ENCODE measurements at places on chromosomes 1 and 21.

- no peak for DNase-seq
These were observed 97.8 kb downstream of the FMN2 start for GRCh38 chr1:240189386-240189989.

GRCh38 chr1:53738205-53739108, 507 bp downstream of the GLIS1 start:
- DNase-seq: no peak

GRCh38 chr1:74504125-74504932, 8.1 kb downstream of the LRRC53 start:
- DNase-seq: no peak

GRCh38 chr1:91476533-91477217, 24.0 kb upstream of the CDC7 start:
- no peak for DNase-seq

- no peak for DNase-seq
These were observed 924 bp downstream of the TMEM240 start for GRCh38 chr1:1539310-1540089.

GRCh38 chr1:113677250-113678158, 81.8 kb downstream of the PHTF1 start:
- no peak for DNase-seq

- no peak for DNase-seq
These were observed 228.9 kb downstream of the KIF26B start for GRCh38 chr1:245383396-245384330.

DNA sequence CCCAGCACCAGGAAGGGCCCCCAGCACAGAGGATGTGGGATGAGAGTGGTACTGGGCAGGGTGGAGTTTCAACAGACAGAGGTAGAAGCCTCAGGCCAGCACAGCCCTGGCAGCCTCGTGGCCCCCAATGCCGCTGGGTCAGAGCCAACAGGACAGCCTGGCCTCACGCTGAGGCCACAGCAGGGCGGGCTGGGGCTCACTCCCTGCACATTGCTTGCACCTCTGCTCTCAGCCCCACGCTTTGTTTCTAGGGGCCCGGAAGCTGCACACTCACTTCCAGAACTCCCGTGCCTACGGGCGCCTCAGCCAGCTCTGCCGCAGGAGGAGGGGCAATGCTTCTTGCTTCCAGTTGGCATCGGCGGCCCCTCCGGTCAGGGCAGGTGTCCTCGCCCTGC, 72.9 kb downstream of the SIK1 start:
- DNase-seq: no peak

Data from left hindlimb (tissue), 1 donor.